ENCODE measurements at places on chromosomes 12 and 14.
A peak's percentile ranks its signal among the peaks of the same experiment; 100 is the strongest.

- no peak for DNase-seq
Measured at GRCh38 chr14:23355871-23356435, 3.3 kb upstream of the SLC22A17 start.

- no peak for DNase-seq
Measured at GRCh38 chr12:108814462-108815211, 42.7 kb downstream of the SSH1 start.

DNA sequence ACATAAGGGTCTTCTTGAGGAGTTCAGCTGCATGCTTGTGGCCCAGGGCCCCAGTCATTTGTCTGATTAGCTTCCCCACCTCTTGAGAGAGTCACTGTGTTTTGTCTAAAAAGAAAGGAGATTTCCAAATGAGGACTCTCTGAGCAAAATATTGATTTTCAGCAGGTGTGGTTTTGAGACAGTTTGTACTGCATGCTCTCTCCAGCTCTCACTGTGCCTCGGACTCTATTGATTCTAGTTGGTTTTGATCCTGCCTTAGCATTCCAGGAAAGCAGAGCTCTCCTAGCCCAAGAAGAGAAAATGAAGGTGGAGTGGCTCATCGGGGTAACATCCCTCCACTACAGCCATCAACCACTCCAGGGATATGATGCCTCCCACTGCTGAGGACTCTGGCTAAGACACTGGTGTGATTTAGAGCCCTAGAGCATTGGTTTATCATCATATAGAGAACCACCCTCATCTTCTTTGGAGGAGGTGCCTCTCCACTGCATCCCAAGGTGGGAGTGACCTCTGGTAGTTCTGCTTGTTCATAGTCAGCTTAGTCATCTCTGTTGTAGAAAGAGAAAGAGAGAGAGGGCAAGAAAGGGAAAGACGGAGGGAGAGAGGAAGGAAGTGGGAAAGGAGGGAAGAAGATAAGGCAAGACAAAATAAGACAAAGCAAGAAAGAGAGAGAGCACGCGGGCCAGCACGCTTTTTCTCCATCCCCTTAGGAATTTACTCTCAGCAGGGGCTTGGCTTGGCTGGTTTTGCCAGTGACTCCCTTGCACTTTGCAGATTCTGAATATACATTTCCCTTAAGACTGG is 365.6 kb downstream of the DPF3 start:
- no peak for DNase-seq

- DNase-seq = no peak
Measured at GRCh38 chr12:58066296-58066695, 124.9 kb downstream of the ATP23 start.

- DNase-seq = no peak
Measured at GRCh38 chr14:95006051-95006450, 151.3 kb downstream of the DICER1 start.

- DNase-seq = peak; percentile 59
Measured at GRCh38 chr14:104639885-104640548, 35.4 kb upstream of the TMEM179 start.

DNA sequence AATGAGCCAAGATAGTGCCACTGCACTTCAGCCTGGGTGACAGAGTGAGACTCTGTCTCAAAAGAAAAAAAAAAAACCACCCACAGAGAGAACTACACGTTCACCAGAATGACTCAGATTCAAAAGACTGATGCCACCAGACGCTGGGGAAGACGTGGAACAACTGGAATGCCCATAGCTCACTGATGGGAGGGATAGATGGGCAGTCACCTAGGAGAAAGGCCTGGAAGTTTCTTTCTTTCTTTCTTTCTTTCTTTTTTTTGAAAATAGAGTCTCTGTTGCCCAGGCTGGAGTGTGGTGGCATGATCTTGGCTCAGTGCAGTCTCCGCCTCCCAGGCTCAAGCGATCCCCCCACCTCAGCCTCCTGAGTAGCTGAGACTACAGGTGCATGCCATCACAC is 10.0 kb upstream of the KLC1 start:
- no peak for DNase-seq

- DNase-seq = no peak
Measured at GRCh38 chr14:38205949-38206665, 1.6 kb upstream of the SSTR1 start.

GRCh38 chr12:75805905-75806304 is 225.7 kb downstream of the PHLDA1 start:
- DNase-seq = no peak

- DNase-seq = no peak
Measured at GRCh38 chr12:122265886-122266229, 436 bp downstream of the VPS33A start.
